ENCODE measurements at places on chromosomes 2 and 18.

DNA sequence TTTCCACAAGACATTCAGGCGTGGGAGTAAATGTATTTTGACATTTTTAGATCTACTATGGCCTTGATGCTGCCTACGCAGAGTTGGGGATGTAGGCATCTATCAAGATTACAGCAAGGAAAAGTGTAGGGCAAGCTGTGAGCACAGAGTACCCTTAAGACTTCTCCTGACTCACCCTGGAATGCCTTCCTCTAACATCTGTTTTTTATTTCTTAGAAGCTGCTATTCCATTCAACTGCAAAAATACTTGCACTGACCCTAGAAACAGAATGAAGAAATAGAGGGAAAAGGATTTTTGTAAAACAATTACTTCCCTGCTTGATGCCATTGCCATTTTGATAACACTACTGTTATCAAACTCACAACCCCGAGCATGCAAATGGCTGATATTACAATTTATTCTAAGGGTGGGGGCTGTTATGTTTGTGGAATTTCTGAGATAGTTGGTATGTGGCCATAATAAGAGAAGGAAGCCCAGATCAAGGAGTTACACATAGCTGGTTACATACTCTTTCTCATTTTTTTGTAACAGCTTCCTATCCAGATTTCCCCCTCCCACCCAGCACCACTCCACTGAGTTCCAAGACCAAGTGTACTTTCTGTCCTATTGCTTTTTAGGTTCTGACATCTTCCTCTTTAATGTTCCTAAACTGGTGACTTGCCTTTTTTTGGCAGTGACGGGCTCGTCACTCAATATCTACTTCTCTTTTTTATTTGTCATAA, 6.0 kb upstream of the ROCK1 start:
- no peak for DNase-seq

DNA sequence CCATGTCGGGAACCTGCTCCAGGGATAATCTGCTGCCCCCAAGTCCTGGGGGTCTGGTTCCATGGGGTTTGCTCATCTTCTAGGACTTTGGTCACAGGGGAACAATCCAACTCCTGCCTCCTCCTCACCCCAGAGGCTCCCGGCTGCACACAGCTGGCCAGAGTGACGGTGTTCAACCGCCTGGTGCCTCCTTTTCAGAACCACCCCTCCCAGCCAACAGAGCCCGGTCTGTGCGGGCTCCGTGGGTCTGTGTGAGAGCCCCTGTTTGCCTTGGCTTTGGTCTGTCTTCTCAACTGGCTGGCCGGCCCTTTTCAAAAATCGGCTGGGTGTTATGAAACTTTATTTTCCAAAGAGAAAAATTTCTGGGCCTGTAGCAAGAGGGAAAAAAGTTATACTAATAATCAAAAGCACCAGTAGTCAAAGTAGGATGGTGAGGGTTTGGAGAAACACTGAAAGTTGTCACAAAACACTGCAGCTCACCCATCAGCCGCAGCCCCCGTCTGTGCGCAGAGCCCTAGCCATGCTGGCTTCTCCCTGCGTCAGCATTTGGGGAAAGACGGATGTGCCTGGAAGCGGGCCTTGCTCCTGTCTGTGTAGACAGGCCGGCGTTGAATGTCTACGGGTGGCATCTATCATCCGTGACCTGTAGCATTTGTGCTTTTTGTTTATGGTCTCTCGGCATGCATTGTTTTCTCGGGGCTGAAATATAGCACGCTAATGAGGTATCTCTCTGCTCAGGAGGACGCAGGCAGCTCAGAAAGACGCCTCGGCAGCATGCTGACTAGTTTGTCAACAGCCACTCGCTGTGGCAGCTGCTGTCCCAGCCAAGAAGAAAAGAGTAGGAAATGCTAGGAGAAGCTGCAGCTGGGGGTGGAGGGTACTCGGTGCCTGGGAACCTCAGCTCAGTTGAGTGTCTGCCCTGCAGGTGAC, 138.6 kb downstream of the GLI2 start:
- no peak for DNase-seq

DNA sequence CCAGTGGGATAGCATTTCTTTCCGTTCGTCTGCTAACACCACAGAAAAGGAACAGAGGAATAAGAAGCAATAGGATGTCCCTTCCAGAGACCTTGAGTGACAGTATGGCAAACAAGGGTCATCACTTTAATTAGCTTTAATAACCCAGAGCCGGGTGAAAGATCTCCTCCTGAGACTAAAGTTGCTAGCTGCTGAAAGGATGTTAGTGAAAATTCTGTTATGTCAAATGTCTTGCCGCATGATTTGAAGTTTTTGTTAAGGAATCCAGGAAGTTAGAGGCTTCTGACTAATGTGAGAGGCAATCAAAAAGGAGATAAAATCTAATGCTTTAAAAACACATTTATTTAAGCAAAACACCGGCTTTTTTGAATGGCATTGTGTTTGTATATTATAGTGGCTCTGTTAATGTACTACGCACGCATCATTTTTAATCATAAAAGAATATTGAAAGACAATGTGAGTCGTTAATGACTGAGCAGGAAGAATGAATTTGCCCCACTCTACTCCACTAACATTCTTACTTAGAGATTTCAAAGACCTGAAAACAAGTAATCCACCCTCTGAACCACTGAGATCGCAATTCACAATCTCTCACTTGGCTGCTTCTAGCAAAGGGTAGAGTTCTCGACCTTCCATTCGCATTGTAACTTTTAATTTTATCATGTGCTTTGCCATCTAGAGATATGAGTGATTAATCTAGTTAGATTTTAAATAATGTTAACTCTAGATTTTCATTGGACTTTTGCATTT, 536.6 kb downstream of the LRRTM4 start:
- DNase-seq, result no peak

- DNase-seq, result no peak
Measured at GRCh38 chr2:15751477-15751876, 159.8 kb downstream of the DDX1 start.

DNA sequence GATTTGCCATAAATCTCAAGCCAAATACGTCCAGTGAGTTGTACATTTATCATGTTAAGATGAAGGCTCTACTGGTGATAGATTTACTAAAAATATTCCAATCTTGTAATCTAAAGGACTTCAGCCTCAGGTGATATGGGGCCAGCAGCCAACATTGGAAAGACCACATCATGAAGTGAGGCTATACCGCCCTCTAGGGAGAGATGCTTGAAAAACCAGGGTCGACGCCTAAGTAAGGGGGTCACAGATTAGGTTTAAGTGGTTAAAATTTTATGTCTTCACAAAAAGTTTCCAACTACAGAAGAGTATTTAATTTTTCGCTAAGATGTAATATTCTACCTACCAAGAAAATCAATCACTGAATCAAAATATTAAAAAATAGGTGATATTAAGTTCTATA, 33.3 kb downstream of the DOCK10 start:
- no peak for DNase-seq

- DNase-seq, result no peak
Measured at GRCh38 chr2:223786236-223786635, 51.1 kb downstream of the AP1S3 start.

DNA sequence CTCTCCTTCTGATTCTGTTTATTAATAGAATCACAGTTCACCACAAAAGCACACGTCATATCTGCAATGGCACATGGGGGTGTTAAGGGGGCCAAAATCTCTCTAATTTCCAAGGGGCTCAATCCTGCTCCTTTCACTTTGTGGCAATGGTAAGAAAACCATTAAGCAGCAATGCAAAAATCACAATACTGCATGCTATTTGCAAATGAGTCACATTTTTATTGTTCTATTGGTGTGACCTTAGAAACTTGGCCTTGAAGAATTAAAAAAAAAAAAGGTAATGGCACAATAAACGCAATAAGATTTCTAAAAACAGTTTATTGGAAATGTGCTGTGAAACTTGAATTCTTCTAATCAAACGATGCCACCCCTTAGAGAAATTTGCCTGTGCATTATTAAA, 251.5 kb downstream of the ZNF521 start:
- no peak for DNase-seq

GRCh38 chr2:217512259-217512658, 490.5 kb downstream of the TNS1 start:
- no peak for DNase-seq

- DNase-seq, result no peak
Measured at GRCh38 chr2:211329421-211329820, 773.0 kb downstream of the CPS1 start.

DNA sequence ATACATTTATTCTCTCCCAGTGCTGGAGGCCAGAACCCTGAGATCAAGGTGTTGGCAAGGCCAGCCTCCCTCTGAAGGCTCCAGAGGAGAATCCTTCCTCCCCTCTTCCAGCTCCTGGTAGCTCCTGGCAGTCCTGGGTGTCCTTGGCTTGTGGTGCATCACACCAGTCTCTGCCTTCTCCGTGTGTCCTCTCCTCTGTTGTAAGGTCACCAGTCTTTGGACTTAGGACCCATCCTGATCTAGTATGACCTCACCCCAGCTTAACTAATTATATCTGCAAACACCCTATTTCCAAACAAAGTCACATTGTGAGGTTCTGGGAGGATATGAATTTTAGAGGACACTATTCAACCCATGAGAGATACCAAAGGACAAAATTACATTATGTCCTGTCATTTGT, 31.1 kb downstream of the TSHZ1 start:
- no peak for DNase-seq

DNA sequence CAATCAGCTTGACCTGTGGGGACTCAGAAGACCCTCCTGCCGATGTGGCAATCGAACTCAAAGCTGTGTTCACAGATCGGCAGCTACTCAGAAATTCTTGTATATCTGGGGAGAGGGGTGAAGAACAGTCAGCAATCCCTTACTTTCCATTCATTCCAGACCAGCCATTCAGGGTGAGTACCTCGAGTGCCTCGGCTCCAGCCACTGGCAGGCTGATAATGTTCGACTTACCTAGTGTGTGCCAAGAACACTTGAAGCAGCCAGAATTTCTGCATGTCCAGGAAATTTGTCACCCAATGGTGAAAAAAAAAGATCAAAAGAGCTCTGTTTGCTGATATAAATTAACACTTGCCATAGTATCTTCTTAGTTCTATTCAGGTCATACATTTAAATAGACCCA, 2.3 kb downstream of the LGALSL start:
- DNase-seq, result no peak

DNA sequence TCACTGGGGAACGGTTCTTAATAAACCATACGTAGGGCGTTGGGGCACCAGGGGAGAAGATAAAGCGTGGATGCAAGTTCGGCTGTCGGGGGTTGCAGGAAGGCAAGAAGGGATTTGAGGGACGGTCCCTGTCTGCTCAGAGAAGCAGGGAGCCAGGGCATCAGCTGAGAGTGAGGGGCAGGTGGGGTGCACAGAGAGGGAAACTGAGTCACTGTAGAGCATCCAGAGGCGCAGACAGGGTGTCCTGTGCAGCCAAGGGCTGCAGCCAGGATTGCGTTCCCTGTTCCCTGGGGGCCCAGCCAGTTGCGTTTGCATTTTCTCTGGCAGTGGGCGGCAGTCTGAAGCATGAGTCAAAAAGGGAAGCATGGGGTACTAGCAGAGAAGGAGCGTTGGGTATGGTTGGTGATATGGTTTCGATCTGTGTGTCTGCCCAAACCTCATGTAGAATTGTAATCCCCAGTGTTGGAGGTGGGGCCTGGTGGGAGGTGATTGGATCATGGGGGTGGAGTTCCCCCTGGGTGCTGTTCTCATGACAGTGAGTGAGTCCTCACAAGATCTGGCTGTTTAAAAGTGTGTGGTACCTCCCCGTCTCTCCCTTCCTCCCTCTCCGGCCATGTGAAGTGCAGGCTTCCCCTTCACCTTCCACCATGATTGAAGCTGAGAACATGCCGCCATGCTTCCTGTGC, 202.9 kb downstream of the NDUFA10 start:
- DNase-seq, result peak; percentile 44

DNA sequence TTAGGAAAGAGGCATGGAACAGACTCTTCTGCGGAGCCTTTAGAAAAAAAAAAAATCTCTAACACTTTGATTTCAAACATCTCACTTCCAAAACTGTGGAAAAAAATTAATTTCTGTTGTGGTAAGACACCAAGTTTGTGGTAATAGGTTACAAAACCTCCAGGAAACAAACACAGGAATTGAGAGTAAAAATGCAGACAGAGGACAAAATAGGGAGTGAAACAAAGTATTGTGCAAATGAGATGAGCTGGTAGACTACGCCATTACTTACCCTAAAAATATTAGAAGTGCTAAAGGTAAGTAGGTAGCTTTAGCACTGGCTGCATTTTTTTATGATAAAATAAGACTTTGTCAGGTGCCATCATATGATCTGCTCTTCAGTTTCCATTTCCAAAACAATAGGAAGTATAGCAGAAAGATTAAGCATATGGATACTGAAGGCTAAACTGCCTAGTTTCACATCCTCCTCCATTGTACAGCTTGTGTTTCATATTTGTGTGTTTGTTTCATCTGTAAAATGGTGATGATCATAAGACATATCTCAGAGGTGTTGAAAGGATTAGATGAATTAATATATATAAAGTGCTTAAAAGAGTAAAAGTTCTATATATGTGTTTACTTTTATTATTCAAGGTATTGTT, 309.2 kb downstream of the NR4A2 start:
- no peak for DNase-seq

GRCh38 chr18:76824754-76825153, 2.4 kb downstream of the ZNF236 start:
- no peak for DNase-seq

GRCh38 chr18:11521853-11522252, 87.5 kb upstream of the SLC35G4 start:
- DNase-seq, result no peak

- no peak for DNase-seq
Measured at GRCh38 chr18:23539911-23540525, 36.7 kb downstream of the RMC1 start.

DNA sequence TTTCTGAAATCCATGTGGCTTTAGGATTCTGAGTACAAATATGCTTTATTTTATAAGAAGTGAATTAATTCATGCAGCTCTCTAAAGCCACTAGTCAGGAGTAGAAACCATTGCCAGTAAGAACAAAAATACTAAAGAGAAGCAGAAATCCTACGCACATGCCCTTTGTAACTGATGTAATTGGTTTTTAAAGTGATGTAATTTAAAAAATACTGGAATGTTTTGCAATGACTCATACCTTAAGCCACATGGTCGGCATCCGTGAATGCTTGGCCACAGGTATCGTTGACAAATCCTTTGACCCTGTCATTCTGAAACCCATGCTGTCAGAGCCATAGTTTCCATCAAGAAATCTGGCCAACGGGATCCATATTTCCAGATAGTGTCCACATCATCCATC, 213.3 kb downstream of the ACKR3 start:
- DNase-seq, result no peak

DNA sequence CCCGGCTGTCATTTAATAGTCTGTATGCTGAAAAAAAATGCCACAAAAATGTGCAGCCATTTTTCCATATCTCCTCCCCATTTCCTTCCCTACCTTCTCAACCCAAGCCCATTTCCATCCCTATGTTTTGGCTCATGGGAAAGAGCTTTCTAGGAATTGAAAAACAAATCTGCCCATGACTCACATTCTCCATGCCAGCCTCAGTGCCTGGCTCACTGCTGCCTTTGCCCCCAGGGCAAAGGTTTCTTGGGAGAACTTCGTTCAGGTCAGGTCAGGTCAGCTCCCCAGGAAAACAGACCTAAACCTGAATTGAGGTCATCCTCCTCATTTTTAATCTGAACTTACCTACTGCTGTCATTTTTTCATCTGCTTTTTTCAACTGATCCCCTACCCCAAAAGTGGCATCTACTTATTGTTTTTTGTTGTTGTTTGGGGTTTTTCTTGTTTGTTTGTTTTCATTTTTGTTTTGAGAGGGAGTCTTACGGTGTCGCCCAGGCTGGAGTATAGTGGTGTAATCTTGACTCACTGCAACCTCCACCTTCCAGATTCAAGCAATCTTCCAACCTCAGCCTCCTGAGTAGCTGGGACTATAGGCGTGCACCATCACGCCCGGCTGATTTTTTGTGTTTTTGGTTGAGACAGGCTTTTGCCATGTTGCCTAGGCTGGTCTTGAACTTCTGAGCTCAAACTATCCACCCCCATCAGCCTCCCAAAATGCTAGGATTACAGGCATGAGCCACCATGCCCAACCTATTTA, 66.7 kb downstream of the FECH start:
- DNase-seq, result no peak

All from activated CD4-positive, alpha-beta T cell treated with anti-CD3 and anti-CD28 coated beads, Interleukin-2, amount 50 U/mL, for 48 hours (primary cell).